ENCODE measurements at places on chromosomes 3 and 15. TPM values are rescaled to one million over a fixed set of nuclear protein-coding genes. Genes with fewer than 3 reads are reported as not detected.

Gene CLEC3B
- 70.8 TPM for total RNA-seq

Gene SEMA3F
- 12.3 TPM for total RNA-seq

DNA sequence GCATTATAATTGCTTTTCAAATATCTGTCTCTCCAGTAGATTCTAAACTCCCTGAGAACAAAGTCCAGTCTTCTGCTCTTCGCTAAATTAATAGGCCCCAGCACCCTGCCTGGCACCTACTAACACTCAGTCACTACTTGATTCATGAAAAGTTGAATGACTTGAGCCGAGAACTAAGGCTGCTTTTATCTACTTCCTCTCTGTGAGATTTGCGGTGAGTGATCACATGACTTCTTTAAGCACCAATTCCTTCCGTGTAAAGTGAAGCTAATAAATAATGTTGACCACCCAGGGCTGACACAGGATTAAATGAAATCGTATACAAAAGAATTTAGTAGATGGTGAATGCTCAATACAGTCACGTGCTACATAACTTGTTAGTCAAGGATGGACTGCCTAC lies 44.6 kb upstream of the PGPEP1L start:
- DNase-seq: no peak

DNA sequence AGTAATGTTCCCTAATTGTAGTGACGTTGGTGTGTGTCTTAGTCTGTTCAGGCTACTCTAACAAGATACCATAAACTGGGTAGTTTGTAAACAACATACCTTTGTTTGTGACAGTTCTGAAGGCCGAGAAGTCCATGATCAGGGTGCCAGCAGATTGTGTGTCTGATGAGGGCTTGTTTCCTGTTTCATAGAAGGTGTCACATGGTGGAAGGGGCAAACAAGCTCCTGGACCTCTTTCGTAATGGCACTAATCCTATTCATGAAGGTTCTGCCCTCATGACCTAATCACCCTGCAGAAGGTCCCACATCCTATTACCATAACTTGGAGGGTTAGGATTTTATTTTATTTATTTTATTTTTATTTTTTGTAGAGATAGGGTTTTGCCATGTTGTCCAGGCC lies 11.1 kb downstream of the ATXN7 start:
- no peak for DNase-seq

- no peak for DNase-seq
Observed at GRCh38 chr3:27358372-27358771, 10.8 kb downstream of the NEK10 start.

DNA sequence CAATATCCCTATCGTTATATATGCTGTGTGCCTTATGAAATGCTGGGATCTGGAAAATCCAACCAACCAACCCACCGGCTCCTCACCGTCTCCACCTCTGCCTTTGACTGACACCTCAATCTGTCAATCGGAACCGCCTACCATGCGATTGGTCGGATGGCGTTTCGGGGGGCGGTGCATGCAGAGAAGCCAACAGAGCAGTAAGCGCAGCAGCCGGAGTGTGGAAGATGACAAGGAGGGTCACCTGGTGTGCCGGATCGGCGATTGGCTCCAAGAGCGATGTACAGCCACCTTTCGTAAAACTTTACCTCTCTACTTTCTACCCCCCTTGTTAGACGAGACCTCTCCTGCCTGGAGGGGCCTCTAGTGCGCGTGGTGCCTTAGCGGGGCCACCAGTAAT lies 6.3 kb downstream of the CLK3 start:
- no peak for DNase-seq
